ENCODE measurements at places on chromosomes 5 and 9.

- DNase-seq: no peak
Observed at GRCh38 chr5:161058781-161059180, 206.8 kb upstream of the ATP10B start.

DNA sequence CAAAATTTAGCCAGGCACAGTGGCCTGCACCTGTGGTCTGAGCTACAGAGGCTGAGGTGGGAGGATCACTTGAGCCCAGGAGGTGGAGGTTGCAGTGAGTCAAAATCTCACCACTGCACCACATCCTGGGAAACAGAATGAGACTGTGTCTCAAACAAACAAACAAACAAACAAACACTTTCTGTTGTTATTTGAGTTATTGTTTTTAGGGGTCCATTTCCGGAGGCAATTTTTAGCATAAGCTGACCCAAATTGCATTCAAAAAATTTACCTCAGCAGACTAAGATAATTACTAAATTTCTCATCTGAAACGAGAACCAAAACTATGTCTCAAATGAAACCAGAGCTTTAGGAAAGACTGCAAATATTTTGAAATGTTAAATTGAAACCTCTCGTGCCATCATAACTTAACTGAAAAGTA lies 1485.1 kb downstream of the EFNA5 start:
- no peak for DNase-seq

- DNase-seq: no peak
Observed at GRCh38 chr5:76612942-76613341, 10.3 kb downstream of the F2RL2 start.

GRCh38 chr5:38856660-38857059 lies 10.8 kb downstream of the OSMR start:
- no peak for DNase-seq

All from iPS DF 19.7 (cell line).